CD4-positive, alpha-beta T cell treated with Interleukin-4 for 4 hours (primary cell): ENCODE measurements at places on chromosomes 13 and 19.

GRCh38 chr13:20232556-20233277 is 598 bp upstream of the GJB6 start:
- DNase-seq: no peak

GRCh38 chr19:10850631-10851030 is 2.4 kb downstream of the C19orf38 start:
- DNase-seq: no peak

- DNase-seq: no peak
These were observed 99.9 kb downstream of the ZMYM2 start for GRCh38 chr13:20058476-20058875.

DNA sequence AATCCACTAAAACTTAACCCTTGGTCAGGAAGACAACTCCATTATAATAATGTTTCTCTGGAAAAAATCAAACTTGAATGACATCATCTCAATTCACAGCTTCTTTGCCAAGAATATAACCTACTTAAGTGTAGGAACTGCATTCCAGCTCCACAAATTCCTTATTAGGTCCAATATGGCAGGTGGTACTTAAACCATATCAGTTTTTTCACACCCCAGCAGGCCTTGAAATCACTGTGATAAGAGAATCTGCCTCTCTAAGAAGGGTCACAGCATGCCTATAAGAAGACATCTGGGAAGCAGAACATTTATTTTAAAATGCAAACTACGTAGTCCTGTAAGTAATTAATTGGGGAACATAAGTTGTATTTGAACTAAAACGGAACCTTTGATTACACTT is 687.8 kb downstream of the DIAPH3 start:
- DNase-seq: no peak

DNA sequence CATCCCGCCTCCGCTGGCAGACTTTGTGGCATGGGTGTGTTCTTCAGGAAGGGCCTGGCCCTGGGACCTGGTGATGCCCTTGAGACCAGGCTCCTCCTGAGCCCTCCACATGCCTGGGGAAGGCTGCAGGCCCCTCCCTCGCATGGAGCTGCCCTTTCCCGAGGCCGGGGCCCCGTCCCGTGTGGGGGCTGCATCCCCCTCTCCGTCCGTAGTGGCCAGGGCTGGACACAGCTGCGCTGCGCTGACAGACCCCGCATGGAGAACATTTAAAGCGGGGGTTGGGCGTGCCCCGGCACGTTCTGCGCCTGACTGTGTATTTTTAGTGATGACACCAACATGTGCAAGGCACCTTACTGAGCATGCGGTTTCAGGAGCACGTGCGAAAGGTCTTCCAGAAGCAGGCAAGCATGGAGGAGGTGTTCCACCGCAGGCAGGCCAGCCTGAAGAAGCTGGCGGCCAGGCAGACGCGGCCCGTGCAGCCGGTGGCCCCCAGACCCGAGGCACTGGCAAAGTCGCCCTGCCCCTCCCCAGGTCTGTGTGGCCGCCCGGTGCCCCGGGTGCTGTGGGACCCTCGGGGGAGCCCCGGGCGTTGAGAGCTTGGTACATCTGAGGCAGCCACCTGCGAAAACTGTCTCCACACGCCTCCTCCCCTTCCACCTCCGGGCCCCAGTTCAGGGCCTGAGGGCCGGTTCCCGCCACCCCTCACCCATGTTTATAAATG is 28.8 kb upstream of the F7 start:
- DNase-seq: no peak

DNA sequence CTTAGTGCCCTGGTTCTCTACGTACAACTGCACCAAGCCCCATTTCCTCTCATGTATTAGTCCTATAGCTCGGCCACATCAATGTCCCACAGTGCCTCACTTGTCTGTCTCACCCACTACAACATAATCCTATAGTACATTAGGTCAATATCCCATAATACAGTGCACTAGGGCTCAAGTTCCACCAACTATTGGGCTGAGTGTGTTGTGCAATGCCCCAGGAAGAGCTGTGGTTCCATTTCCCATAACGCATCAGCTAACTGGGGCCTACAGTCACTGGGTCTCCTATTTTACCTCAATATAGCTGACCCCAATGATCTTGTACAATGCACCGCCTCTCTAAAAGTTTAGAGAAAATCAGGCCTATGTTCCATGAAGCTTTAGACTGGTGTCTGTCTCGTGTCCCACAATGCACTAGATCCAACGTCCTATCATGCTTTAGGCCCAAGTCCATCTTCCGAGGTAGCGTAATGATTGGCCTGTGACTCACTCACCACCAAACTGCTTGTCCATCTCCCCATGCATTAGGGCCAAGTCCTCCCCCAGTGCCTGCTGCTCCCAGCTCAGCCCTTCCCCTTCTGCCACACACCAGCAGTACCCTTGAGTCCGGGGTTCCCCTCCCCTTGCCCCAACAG is 21.8 kb downstream of the TSKS start:
- no peak for DNase-seq

DNA sequence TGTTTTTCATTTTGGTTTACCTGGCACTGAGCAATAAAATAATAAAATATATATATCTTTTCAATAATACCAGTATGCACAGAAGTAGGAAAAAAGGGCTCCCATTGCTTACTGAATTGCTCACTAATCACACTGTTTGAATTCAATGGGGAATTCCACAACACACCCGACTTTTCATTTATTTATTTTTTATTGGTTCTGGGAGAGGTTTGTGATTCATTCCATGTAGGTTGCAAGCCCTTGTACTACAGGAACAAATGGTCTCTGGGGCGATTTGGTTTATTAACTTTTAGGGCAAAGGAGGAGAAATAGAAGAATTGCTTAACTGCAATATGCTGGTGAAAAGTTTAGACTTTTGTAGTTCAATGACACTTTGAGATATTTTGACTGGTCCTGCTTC is 207.4 kb downstream of the DCT start:
- no peak for DNase-seq

- DNase-seq: peak; percentile 62
These were observed 6.3 kb upstream of the MRPS31 start for GRCh38 chr13:40777166-40777808.

- no peak for DNase-seq
These were observed 11.1 kb upstream of the BCL3 start for GRCh38 chr19:44737238-44738071.

- DNase-seq: no peak
These were observed 7.9 kb upstream of the C13orf46 start for GRCh38 chr13:113981611-113982295.

- DNase-seq: no peak
These were observed 51.5 kb downstream of the INSR start for GRCh38 chr19:7242601-7243258.

- no peak for DNase-seq
These were observed 33.9 kb upstream of the CEACAM8 start for GRCh38 chr19:42628411-42629140.

GRCh38 chr13:48595431-48596429 is 58.0 kb upstream of the CYSLTR2 start:
- peak; percentile 73 for DNase-seq
